ENCODE measurements at places on chromosomes 5 and 9.
A peak's percentile ranks its signal among the peaks of the same experiment; 100 is the strongest.

DNA sequence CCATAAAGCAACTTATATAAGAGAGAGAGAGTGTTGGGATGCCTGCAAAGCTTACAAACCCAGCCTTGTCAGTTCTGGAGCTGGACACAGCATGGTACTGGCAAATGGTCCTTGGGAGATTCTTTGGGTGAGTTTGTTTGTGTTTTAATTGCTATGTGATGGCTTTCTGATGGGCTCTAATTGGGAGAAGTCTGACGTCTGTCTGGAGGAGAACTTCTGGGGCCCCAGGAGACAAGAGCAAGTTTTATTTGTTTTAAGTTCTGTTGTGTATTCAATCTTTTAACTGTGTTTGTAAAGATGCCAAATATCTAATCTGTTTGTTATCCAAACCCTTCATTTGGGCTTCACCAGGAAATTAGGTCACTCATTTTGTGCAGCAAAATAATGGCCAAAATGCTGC lies 50.3 kb upstream of the AFAP1L1 start:
- DNase-seq, result no peak

DNA sequence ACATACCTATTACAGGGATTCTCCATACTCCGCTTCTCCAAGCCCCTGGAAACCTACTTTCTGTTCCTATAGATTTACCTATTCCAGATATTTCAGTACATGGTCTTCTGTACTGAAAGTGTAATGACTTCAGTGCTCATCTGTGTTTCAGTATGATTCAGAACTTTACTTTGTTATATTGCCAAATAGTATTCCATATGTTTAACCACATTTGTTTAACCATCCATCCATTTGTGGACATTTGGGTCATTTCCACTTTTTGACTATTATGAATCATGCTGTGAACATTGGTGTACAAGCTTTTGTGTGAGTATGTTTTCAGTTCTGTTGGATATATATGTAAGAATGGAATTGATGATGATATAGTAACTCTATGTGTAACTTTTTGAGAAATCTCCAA lies 188.9 kb downstream of the PDZD2 start:
- no peak for DNase-seq

DNA sequence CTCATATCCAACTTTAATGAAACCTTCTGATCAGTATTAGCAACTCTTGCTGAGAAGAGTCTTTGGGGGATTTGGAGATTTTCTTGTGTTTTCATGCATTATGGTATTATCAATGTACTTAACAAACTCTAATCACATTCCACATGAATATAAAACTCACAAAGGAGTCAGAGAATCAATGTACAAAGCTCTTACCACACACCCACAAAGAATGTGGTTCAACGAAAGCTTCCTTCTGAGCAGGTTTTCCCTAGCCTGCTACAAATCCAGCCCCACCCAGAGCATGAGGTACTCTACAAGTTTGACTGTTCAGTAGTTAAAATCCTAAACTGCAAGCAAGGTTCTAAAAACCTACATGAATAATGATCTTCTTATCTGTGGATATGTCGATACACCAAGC lies 210.1 kb downstream of the TARS1 start:
- DNase-seq, result no peak

GRCh38 chr9:81031422-81032029 lies 657.8 kb downstream of the TLE1 start:
- no peak for DNase-seq

GRCh38 chr5:115418788-115419187 lies 122.3 kb upstream of the CCDC112 start:
- no peak for DNase-seq

GRCh38 chr5:159199225-159199624 lies 10.1 kb downstream of the RNF145 start:
- DNase-seq, result no peak

DNA sequence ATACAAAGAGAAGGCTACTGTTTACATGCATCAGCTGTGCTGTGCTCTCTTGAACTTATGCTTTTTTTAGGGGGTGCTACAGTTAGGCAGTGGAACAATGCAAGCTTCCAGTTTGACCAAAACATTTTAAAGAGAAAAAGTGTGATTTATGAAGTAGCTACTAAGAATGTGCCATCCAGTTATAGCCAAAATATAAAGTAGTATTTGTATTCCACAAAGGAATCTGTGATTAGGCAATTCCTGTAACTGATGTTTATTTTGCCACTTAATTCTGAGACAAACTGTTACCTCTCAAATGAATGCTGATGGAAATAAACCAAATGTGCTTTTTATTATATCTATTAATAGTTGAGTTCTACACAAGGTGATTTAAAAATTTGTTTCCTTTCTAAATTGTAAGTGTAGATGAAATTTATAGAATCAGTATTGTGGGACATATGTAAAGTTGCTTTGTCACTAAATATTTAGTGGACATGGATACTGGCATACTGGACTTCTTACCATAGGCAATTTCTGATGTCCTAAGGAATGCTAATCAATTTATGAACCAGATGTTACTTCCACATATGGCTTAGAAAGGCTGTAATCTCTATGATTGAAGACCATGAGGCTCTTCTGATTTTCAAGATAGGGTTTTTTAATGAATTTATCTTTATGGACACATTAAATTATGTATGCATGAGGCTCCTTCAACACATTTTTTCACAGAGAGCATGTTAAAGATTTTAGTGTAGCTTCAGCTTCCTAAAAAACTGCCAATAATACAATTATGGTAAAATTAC lies 410.2 kb downstream of the PRR16 start:
- DNase-seq, result no peak

- DNase-seq, result no peak
These were observed 75.4 kb upstream of the LPAR1 start for GRCh38 chr9:111113712-111114111.

DNA sequence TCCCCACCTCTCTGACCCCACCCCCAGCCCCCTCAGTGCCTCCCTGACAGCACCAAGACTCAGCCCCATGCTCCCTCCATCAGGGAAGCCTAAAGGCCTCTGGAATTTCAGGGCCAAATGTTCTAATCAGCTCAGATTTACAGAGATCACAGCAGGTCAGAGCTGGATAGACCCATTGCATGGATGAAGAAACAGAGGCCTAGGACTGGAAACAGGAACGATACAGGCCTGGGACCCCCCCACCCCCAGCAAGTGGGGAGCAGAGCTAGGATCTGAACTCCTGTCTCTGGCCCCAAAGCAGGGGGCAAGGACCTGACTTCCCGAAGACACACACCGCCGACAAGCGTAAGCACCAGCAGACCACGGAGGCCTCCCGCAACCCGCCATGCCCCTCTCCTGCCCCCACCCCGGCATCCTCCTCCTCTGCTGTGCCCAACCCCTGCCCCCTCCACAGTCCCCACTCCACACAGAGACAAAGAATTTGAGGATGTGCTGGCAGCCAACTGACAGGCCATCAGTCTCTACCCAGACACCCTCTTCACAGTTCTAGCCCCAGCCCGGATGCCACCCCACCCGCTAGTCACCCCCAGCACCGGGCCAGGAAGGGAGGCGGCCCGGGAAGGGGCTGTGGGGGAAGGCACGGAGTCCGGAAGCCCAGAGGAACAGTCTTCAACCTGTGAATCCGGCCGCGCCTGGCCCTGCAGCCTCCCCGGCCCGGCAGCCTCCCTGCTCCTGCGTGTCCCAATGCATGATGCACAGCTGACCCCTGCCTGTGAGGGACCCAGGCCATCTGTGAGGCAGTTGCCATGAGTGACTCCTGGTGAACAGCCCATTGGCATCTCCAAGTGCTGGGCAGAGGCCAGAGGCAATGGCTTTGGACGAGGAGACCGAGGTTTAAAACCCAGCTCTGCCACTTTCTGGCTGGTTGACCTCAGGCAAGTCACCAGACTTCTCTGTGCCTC lies 31.3 kb downstream of the NDUFA8 start:
- no peak for DNase-seq

GRCh38 chr9:37464426-37465248 lies 613 bp downstream of the ZBTB5 start:
- peak; percentile 52 for DNase-seq

DNA sequence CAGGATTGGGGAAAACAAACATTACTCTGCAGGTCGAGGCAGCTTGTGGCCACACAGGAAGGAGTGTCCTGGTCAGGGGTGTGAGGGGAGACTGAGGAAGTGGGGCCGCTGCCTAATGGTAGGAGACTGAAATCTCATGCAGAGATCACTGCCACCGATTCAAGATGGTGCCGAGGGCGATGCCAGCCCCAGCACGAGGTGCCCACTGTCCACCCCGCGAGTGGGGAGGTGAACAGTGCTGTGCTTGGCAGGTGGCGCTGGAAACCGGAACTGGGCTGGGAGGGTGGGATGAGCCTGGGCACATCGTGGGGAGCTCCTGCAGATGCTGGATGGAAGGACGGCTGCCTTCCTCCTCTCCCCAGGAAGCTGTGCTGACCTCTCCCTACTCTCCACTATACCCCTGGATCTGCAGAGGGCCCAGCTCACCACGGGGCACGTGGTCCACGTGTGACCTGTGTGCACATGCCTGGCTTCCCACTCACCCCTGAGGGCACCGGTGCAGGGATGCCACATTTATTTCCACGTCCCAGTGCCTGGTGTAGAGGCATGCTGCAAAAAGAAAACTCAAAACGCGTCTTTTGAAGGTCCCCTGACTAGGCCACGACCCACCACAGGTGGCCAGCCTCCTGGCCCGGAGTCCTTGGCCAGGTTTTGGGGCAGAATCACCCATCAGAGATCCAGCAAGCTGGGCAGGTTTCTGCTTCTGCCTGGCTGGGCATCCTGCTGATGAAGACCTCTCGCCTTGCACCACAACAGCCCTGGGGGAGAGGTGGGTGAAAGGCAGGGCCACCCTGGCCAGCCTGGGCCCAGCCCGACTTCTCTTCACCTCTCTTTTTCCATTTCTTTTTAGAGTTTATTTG lies 71.7 kb upstream of the FCN1 start:
- no peak for DNase-seq

DNA sequence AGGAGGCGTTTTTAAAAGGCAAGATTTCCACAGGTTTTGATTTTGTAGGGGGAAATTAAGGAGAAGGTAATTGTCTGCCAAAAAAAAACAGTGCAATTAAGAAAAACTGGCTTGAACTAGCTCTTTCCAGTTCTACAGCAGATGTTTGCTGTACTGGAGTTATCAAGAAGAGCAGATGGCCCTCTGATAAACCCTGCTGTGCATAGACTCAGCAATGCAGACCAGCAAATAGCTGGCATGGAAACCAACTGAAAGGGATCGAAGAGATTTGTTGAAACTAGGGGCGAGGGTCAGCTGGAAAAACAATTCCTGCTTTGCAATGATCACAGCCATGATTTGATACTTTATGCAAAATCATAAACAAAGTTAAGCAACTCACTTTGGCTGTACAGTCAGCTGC lies 17.8 kb upstream of the BHMT start:
- no peak for DNase-seq

DNA sequence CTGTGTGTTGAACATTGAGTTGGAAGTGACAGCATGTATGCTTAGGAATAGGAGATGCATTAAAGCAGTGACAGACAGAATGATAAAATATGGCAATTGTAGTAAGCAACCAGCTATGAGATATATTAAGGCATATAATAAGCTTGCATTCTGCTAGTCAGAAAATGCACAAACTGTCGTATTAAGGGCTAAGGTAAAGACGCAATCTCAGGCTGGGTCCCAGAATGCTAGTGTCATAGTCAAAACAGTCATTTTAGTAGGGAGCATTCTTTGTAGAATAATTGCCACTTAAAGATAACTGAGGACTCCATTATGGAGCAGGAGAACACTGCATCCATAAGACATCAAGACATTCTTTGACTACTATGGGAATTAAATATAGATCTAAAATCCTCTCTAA lies 1369.7 kb upstream of the C9orf72 start:
- no peak for DNase-seq

DNA sequence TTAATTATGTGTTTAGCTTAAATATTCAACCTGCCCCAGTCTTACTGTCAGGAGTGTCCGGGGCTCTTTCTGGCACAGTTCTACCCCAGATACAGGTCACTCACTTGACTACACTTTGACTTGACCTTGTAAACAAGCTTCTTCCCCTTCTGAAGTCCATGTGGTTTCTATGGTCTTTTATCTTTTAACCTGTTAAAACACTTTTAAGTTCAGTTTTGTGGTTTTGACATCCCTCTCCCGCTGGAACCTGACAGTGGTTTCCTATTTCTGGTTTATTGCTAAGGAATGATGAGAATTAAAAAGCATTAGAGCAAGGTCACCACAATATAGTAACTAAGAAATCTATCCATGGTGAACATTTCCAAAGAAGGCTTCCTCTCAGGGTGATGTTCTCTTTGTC lies 300.1 kb downstream of the TMEM167A start:
- DNase-seq, result no peak

GRCh38 chr5:68336200-68336599 lies 120.6 kb downstream of the PIK3R1 start:
- no peak for DNase-seq

GRCh38 chr5:1215320-1216096 lies 9.7 kb upstream of the SLC6A18 start:
- no peak for DNase-seq

- DNase-seq, result no peak
These were observed 76.8 kb upstream of the PCSK1 start for GRCh38 chr5:96509721-96510350.

- no peak for DNase-seq
These were observed 247.5 kb upstream of the DAPK1 start for GRCh38 chr9:87250205-87250604.

DNA sequence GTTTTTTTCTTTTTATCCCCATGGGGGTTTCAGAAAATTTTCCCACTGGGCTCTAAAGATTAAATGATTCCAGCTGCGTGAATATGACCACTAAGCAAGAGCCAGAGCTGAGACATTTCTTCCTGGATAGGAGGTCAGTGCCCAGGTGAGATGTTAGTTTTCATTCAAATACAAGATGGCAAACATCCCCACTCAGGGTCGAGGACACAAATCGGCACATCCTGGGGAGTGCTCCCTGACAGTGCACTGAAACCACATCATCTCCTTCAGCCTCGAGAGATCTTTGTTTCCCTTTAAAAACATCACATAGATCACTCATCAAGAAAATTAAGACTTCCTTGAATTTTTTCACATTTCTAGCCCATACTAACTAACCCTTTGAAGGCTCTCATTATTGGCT lies 273.2 kb upstream of the PANK3 start:
- DNase-seq, result no peak

DNA sequence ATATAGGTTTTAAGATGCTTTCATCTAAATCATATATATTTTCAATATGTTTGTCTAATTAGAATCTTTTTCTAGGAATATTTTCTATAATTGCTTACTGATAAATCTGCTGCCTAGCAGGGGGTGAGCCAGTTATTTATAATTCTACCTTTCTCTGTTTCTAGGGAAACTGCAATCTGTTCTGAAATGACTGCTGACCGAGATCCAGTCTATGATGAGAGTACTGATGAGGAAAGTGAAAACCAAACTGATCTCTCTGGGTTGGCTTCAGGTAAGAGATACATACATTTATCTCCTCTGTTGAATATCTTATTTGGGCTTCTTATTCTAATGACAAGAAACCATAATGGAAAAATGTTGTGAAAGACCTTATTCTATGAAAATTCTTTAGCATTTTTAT lies 127.3 kb downstream of the XRCC4 start:
- DNase-seq, result no peak

GRCh38 chr5:149561848-149562247 lies 10.6 kb upstream of the CSNK1A1 start:
- no peak for DNase-seq

GRCh38 chr9:88747768-88748167 lies 212.8 kb downstream of the NXNL2 start:
- DNase-seq, result no peak

Data from activated CD4-positive, alpha-beta T cell treated with anti-CD3 and anti-CD28 coated beads for 1 hour (primary cell).